ENCODE measurements at places on chromosomes 4 and X.

- DNase-seq: peak; percentile 13
These were observed 84.6 kb downstream of the FBXO8 start for GRCh38 chr4:174198828-174199227.

DNA sequence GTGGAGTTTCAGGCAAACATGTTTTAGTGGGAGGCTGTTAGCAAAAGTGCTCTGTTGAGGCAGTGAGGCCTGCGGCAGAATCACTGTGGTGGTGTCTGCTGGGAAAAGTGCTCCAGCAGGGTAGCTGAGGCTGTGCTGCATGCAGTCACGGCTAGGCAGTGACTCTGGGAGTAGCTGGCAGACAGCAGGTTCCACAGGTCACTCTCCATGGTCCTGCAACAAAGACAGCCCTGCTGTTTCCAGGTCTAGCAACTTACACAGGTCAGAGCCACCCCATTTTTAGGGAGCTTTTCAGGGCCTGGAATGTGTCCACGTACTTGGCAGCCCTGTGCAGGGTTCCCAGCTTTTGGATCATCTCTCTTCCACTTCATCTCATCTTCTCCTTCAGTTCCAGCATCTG is 184.3 kb downstream of the NAA11 start:
- DNase-seq: no peak

DNA sequence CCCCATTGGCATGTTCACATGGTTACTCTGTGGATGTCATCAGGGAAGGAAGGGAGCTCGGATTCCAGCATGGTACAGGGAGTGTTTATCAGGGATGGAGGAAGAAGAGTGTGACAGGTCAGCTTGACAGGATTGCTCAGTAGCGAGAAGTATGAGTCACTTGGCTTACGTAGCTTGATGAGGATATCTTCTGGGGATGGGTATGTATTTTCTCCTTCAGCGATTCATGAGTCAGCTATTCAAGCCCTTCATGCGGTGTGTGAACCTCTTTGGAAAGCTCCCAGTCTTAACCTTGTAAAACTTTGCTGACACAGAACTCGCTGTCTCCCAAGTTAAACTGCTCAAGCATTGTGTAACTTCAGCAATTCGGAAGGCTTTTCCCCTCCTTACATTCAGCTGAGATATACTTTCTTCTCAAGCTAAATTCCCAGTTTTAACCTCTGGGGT is 275.4 kb downstream of the ARHGAP10 start:
- DNase-seq: peak; percentile 85

DNA sequence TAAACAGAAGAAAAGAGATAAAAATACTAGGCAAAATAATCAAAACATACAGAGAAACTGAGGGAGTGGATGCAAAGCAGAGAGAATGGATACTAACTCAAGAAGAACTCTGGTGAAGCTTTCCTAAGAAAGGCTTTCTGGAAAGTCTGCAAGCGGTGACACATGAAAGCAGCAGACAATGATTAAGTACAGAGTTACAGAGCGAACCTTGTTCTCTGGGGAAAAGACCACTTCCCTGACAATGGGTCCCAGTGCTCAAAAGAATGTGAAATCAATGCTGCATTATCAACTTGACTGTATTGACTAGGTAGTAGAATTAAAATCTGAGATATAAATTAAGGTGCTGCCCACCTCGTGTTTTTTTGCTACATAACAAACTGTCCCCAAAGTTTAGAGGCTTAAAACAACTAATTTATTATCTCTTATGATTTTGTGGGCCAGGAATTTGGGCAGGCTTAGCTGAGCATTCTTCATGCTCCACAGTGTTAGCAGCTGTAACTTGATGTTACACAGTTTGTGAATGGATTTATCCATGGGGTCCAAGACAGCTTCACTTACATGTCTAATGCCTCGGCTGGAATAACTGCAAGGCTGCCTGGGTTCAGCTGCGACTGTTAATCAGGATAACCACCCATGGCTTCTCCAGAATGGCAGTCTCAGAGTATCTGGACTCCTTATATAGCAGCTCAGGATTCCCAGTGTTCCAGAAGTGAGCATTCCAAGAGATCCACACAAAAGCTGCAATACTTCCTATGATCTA is 106.9 kb upstream of the INPP4B start:
- DNase-seq: no peak

GRCh38 chr4:90753068-90753467 is 625.9 kb downstream of the CCSER1 start:
- no peak for DNase-seq

GRCh38 chrX:116009861-116010710 is 160.5 kb upstream of the AGTR2 start:
- DNase-seq: no peak

DNA sequence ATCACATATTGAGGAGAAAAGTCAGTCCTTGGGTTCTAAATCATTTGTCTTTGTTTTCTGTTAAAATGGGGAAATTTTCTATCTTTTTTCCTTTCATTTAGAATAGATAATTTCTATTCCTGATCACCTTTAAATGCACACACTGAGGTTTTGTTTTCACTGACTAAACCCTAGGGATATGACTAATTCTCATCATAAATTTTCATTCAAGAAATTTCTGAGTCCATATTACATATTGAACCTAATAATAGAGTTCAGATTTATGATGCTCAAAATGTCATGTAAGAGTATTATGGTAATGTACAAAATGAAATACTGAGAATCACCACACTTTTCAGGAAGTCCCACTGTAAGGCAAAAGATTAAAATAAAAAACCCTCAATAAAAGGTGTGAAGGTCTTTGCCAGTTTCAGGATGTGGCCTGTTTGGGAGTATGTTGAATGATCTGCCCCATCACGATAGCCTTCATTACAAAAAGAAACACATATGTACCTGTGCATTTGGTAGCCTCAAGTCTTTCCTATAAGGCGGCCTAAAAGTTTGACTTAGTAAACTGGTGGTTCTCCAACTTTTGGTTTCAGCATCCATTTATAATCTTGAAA is 49.4 kb downstream of the LEF1 start:
- DNase-seq: no peak

GRCh38 chrX:73847991-73848390 is 285.0 kb downstream of the CHIC1 start:
- DNase-seq: no peak

DNA sequence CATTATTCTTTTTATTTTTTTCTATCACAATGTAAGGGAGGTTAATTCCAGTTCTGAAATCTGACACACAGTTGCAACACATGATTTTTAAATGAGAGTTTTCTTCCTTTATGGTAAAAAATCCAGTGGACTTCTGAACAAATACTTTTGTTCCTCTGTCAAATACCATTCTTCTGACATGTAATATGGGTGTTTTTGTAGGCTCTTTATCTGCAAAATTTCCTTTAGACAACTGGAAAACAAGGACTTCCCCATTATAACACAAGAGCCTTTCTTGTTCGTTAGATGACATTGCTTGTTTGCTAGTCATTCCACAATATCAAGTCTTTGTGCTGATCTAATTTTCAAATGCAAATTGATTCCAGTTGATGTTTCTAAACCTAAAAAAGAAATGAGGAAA is 7.7 kb downstream of the FANCB start:
- no peak for DNase-seq

GRCh38 chrX:136906921-136907510 is 26.5 kb upstream of the RBMX start:
- DNase-seq: no peak

- no peak for DNase-seq
These were observed 469.9 kb downstream of the PCDH10 start for GRCh38 chr4:133618963-133619362.

- DNase-seq: no peak
These were observed 159.9 kb upstream of the DIPK2B start for GRCh38 chrX:45360571-45360970.

GRCh38 chr4:10728016-10728415 is 43.4 kb upstream of the CLNK start:
- DNase-seq: no peak

DNA sequence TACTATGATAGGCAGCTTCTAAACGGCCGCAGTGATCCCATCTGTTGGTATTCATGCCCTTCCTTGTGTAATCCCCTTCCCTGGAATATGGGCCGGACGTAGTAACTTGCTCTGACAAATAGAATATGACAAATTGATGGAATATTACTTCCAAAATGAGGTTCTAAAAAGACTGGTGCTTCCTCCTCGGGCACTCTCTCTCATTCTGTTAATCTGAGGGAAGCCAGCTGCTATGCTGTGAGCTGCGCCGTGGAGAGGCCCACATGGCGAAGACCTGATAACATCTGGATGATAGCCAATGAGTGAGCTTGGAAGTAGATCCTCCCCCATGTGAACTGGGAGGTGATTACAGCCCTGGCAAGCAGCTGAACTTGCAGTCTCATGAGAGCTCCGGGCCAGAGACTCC is 27.2 kb upstream of the SLC25A4 start:
- DNase-seq: no peak

DNA sequence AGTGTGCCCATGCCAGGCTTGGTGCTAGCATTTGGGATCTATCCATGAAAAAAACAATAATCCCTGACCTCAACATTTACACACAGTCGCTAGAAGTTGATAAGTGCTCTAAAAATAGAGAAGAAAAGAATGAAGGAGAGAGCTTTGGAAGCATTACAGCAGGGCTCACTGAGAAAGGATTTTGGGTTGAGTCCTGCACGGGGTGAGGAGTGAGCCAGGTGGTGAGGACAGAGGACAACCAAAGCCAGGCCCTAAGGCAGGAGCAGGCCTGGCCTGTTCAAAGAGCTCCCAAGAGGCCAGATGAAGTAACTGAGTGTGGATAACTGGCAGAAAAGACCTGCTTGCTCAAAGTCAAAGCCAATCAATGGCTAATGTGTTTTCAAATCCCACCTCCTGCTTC is 20.7 kb upstream of the PROM1 start:
- no peak for DNase-seq

- DNase-seq: no peak
These were observed 318.5 kb downstream of the EVC2 start for GRCh38 chr4:5389756-5390310.

DNA sequence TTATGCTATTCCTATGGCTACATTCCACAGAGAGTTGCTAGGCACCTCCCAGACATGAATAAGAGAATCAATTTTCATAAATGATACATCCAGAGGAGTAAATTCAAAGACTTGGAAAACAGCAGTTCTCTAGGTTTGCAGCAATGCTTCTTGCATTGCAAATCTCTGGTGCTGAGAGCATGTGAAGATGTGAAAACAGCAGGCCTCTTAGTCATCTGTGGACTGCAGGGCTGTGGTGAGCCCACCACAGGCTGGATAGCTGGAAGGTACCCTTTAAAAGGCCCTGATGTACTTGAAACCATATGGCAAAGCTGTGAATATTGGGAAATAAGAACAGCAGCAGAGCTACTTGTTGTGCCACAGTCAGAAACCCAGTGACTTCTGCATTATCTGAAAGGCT is 2135.9 kb downstream of the ARAP2 start:
- DNase-seq: no peak

DNA sequence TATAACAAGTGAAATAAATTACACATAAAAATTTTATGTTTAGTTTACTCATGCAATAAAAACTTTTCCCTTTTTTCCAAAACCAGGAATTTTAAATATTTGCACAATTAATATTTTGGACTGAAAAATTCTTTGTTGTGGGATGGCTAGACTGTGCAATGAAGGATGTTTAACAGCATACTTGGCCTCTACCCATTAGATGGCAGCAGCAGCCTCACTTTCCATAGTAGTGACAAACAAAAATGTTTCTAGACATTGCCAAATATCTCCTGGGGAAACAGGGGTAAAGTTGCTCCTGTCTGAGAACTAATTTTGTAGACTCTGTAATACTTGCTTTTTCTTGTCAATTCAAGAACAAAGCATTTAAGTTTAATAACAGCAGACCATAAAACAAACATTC is 49.8 kb downstream of the SCLT1 start:
- peak; percentile 6 for DNase-seq

DNA sequence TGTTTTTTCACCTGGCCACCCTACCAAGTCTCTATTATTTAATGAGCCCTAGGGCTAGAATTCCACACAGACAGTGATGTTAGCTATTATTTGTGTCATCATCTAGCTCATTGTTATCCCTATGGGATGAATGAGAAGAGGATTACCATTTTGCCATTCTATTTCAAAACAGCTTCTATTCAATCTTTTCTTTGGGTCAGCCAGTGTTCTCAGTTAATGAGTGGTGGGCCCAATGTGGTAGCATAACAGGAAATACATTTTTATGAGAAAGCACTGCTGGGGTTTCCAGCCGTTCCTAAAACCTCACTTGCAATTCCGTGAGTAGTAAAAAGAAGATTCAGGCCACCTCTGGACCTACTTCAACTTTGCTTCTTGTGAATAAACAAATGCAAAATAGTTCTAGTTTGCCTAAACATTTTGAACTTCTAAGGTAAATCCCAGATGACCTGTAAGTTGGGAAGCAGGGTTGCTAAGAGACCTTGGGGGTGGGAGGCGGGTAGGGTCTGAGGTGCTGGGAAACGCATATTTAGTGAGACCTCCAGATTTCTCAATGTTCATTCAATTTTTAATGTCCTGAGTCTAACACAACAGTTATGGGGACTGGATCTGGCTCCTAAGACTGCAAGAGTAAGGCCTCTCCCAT is 24.8 kb upstream of the CYP2U1 start:
- no peak for DNase-seq

GRCh38 chrX:16524316-16524715 is 125.6 kb upstream of the S100G start:
- DNase-seq: no peak

GRCh38 chrX:40104630-40104984 is 6.8 kb upstream of the BCOR start:
- peak; percentile 41 for DNase-seq

GRCh38 chr4:152307669-152308068 is 228.2 kb downstream of the FBXW7 start:
- no peak for DNase-seq

DNA sequence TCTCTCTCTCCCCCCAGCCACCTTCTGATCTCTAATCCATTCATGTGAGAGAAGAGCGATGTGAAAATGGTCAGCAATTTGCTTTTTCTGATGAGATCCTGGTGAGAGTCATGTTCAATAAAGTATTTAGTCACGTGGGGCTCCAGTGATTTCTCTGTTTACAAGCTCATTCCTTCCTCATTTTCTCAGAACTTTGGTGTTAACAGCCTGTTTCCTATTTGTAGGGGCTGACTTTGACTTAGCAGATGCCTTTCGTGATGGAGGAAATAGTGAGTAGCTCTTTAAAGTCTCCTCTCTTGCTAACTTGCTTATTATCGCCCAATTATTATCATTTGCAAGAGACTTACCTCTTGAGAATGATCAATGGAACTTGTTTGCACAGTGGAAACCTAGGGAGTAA is 72.6 kb upstream of the CD99 start:
- no peak for DNase-seq

DNA sequence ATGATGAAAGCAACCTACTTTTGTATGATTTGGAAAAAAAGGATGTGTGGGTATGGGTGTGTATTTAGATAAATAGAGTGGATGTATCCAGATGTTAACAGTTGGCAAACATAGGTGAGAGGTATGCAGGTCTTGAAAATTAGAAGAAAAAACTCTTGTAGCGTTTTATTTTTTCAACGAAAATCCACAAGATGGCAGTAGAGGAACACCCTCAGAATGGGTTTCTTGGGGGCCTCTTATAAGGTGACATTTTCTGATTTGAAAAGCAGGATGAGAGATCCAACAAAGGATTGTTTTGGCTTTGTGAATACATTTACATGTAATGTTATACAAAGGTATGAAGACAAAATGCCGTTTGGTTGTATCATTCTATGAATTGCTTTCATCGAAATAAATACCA is 68.3 kb downstream of the FMR1NB start:
- DNase-seq: peak; percentile 24

- DNase-seq: peak; percentile 55
These were observed 6.0 kb downstream of the SLC2A9 start for GRCh38 chr4:10015140-10015753.

GRCh38 chr4:21976166-21976565 is 27.6 kb upstream of the KCNIP4 start:
- DNase-seq: no peak

- DNase-seq: no peak
These were observed 282.1 kb upstream of the GIMD1 start for GRCh38 chr4:106650701-106651100.
